ENCODE measurements at places on chromosomes 1 and 21.

DNA sequence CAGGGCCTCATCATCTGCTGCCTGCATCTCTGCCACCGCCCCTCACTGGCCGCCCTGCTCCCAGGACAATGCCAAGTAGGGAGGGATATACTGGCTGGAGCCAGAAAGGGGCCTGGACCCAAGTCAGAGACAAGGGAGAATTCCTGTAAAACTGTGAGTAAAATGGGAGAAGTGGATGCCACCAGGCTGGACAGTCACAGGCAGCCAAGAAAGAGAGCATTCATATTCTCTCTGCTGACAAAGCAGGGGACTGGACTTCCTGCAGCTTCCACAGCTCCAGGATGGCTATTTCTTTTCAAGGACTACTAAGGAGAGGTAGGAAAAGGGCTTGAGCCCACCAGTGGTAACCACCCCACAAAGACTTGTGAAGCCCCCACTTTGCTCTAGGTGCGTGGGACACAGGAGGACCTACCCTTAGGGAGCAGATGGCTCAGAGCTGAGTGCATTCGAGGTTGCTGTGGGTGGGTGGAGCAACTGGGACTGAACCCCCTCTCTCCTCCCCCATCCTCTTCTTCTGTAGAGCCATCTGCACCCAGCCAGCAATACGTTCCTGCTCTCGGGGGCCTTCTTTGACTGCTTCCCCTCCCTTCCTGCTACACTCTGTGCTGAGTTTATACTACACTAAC, 57.5 kb downstream of the GLIS1 start:
- no peak for DNase-seq

DNA sequence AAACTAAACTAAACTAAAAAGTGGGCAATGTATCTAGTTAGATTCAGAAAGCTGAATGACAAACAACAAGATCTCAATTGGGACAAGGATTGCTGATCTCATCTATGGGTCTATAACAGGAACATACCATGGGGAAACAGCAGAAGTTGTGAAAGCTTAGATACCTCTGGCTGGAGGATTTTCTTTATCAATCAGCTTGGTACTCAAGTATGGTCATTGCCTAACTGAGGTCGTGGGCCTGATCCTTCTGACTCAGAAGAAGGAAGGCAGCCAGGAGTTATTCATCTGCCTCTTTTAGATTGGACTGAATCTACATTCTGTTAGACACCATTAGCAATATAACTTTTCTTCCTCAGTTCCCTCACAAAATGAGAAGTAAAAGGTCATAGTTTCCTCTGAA, 39.7 kb downstream of the DNTTIP2 start:
- no peak for DNase-seq

DNA sequence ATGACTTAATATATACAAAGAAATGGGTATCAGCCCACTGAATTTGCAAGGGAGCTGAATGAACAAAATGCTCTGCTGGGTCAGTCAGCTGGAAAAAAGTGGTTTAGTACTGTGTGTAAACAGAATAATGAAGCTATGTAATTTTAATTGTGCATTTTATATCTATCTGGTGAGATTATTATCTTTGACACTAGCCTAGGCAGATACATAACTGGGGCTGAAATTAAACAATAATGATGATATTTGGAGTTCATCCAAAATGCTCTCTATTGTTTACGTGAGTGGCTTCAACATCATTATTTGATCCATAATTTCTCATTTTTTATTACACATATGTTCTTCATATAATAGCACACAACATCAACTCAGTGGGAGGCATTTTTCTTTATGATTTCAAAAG, 208.5 kb upstream of the SNX7 start:
- no peak for DNase-seq

DNA sequence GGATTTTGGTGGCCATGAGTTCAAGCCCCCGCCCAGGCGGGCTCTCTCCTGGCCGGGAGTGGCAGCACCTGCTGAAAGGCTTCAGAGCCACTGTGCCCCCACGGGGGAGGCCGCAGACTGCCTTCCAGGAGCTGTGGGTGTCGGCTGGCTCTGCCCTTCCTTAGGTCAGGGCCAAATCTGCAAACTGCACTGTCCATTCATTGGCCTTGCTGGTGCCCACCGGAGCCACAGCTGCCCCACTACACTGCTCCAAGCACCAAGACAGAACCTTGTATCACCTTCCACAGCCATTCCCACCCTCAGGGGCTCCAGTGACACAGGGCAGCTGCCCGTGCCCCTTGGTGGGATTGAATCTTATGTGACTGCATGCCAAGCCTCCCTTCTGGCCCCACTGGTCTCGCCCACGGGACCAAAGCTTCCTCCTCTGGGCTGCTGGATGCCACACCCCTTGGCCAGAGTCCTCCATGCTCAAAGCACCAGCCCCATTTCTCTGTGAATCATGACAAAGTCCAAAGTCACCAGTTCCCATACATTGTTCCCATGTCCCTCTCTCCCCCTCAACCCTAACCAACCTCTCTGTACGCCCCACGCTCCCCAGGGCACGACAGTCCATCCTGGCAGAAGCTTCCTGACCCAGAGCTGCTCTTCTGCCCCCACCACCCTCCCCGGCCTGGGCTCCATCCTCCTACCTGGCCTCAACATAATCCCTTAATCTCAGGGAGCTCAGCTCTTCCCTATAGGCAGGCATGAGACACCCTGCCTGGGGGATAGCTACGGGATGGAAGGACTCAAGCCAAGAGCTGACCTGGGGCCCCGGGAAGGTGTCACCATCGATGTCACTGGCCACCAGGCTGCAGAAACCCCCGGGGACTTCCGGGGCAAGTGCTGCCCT, 20.9 kb upstream of the GPR153 start:
- DNase-seq: no peak

DNA sequence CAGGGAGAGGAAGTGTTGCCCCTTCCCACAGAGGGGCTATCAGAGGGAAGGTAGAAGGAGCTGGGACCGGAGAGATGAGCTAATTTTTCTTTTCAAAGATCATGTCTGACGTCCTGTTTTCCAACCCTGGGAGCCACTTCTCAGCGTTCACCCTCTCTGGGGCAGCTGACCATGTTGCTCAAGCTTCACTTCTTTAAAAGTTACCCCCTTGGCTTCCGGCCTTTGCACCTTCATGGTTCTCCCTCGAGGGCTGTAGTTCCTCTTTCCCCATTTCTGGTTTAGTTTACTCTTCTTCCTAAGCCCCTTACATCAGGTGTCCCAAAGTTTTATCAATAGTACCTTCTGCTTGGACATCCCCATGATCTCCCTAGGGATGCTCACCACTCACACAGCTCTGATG, 23.8 kb upstream of the CSF1 start:
- no peak for DNase-seq

GRCh38 chr1:221839321-221839720, 97.4 kb upstream of the DUSP10 start:
- DNase-seq: no peak
